ENCODE measurements at places on chromosomes 13 and 19.

DNA sequence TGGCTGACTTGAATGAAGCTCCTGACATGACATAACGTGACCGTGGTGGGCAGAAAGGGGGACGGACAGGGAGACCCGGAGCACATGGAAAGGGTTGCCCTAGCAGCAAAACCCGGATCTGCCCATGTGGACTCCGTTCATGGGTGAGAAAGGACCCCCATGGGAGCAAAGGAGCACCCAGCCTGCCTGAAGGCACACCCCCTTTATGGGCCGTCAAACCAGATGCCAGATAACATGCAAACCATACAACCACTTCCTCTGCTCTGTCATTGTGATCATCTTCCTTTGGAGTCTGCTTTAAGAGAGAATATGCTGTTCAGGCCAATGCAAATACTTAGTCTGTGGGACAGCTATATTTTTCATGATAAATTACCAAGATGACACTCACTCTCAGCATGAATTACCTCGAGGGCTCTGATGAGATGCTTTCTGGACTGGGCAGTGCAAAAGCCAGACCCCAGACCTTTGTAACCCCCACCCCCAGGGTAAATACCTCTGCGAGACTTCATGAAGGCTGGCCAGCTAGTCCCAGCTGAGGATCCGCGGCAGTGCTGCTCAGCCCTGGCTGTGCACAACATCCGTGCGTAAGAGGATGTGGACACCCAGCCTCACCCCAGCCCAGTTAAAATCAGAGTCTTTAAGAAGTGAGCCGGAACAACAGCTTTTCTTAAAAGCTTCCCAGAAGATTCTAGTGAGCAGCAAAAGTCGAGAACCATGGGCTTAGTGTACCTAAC is 126.6 kb downstream of the USP12 start:
- no peak for DNase-seq

DNA sequence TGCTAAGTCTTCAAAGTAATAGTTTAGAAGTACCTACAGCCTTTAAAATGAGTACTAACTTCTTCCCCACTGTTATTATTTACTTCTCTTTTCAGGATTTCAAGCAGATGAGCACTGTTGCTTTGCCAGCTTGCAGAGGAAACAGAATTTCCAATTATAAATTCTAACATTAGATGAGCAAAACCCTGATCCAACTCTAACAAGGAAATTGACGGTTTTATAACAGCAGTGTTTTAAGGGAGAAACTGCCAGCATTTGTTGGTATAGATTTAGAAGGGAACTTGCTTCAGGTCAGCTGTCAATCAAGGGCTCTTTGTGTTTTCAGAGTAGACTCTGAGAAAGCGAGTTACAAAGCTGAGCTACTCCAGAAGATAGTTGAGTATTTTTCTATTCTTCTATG is 120.5 kb downstream of the RAP2A start:
- DNase-seq: no peak

DNA sequence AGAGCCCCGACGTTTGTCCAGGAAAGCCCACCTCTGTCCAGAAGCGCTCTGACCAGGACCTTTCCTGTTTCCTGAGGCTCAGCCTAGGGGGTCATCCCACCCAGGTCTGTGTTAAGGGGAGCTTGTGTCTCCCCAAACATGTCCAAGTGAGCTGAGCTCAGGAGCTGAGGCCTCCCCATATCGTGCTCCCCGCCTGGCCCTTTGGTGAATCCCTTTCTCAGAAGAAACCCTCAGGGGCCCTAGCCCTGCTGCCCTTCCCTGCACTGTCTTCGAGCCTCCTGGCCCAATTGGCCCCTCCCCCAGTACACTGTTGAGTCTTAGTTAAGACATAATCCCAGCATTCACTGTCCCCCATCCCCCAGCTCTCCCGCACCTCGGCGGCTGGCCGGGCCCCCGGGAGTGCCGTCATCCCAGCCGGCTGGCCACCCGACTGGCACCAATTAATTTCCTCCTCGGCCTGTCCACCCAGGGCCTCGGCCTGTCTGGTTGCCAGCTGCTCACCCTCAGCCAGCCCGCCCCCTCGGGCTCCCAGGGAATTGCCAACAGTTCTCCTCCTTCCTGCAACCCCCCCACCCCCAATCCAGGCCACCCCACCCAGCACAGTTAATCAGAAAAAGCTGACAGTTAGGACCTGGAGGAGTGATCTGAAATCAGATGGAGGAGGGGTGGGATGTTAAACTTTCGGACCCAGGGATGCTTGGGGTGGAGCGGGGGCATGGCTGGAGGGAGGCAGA is 13.6 kb downstream of the IER2 start:
- DNase-seq: no peak

GRCh38 chr13:26919311-26919710 is 158.7 kb upstream of the GPR12 start:
- DNase-seq: no peak

- DNase-seq: no peak
These were observed 346.6 kb downstream of the COG6 start for GRCh38 chr13:40002016-40002415.

- no peak for DNase-seq
These were observed 780 bp downstream of the ACP4 start for GRCh38 chr19:50790922-50791467.
